ENCODE measurements at places on chromosomes 2 and 18.

DNA sequence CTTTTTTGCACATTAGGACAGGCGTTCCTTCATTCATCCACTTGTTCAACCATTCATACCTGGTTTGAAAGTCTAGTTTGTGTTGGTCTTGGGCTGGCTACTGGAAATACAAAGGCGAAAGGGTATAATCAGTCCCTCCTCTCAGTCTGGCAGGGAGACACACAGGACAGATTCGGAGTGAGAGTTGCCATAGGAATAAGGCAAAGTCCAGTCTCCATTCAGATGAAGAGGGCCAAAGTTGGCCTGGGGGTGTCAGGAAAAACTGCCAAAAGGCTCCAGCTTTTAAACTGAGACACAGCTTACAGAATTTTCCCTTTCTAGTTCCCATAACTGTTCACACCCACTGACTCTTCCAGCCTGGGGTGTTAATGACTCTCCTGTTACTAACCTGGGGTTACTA is 96.3 kb upstream of the AQP4 start:
- no peak for DNase-seq

GRCh38 chr2:65320042-65320725 is 92.6 kb downstream of the ACTR2 start:
- DNase-seq, result no peak

GRCh38 chr2:50769406-50770181 is 262.3 kb downstream of the NRXN1 start:
- DNase-seq, result no peak

- no peak for DNase-seq
These were observed 683 bp downstream of the MBOAT2 start for GRCh38 chr2:9002637-9003365.

DNA sequence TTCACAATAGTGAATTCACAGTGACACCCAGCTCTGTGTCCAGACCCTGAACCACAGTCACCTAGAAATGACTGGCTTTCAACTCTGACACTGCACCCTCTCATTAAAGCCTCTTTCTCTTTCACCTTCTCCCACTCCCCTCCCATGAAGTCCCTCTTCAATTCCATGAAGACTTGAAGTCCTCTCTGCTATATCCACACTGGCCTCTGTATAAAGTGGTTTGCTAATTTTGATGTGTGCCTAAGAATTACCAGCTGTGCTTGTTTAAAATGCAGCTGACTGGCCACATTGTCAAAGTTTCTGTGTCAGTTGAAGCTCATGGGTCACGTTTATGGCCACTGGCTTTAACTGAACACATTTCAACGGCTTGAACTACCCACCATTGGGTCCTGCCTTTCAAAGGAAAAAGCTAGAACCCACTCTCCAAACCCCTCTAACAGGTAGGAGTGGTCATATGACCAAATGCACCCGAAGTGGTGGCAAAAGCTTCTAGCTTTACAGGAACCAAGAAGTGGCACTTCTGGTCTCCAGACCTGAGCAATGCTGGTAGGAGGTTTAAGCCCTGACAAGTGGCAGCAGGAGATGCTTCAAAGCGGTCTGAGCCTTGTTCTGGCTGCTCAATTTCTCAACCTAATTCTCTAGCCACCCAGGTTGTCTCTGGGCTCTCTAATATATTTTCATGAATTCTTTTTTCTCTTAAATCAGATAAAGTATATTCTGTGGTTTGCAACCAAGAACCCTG is 34.2 kb downstream of the B4GALT6 start:
- DNase-seq, result no peak

DNA sequence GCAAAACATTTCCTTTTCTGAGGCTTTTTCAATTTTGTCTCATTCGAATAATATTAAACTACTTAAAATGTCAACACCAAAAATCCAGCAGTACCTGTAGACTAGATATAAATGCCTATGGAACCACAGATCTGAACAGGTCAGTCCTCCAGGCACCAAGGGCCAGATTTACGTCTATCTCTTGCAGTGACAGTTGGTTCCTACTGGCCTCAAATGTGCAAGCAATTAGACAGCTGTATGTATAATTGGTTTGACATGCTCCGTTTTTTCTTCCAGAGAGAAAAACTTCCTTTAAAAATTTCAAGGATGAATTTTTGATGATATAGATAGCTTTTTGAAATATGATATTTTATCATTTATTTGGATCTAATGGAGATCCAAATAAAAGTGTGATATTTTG is 443.8 kb upstream of the POU3F3 start:
- no peak for DNase-seq

DNA sequence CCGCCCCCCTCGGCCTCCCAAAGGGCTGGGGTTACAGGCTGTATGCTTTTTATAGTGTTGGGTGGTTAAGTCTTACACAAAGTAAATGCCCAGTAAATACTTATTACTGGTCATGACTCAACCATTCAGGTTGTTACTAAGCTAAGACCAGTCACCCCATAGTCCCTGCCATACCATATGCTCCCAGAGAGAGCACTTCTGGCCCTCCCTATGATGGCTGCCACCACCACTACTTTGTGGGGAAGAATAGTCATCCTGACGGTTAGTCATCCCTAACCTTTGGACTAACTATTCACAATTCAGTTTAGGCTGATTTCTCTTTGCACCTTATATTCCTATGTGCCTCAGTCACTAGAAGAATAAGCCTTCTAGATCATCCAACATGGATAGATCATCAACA is 42.0 kb upstream of the MSH2 start:
- no peak for DNase-seq

GRCh38 chr2:239958473-239958765 is 66.7 kb downstream of the NDUFA10 start:
- DNase-seq, result no peak

DNA sequence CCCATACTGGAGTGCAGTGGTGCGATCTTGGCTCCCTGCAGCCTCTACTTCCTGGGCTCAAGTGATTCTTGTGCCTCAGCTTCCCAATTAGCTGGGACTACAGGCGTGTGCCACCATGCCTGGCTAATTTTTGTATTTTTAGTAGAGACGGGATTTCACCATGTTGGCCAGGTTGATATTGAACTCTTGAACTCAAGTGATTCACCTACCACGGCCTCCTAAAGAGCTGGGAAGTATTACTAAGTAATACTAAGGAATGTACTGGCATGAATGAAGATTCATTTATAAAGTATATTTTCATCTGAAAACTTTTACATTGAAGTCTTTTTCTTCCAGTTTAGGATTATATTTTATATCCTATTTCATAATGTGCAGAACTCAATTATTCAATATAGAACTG is 38.1 kb downstream of the NUP35 start:
- DNase-seq, result no peak

GRCh38 chr18:69123421-69123820 is 277.3 kb upstream of the DOK6 start:
- no peak for DNase-seq

GRCh38 chr2:20597860-20598183 is 53.1 kb downstream of the HS1BP3 start:
- DNase-seq, result no peak

GRCh38 chr18:8091035-8091434 is 518.2 kb upstream of the RAB12 start:
- DNase-seq, result no peak

DNA sequence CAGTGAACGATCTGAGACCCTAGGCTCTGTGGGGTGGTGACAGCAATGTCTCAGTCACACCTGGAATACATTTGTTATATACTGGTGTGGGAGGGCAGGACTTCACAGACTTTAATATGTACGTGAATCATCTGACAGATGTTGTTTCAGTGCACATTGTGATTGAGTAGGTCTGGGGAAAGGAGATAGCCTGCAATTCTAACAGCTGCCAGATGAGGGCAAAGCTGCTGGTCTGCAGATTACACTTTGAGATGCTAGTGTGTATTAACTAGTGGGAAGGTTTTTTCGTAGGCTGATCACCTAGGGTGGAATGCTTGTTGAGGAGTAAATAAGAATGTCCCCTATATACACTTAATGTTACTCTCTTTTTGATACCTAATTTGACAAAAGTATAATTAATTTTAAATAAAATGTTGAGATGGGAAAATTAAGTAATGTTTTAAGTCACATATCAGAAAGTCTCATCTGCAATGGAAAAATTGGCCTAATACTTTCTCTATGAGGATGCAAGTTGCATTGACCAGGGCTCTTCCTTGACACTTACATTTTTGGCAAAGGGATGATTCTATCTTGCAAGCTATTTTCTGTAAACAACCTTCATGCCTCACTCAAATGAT is 496.9 kb upstream of the HNMT start:
- no peak for DNase-seq

GRCh38 chr2:157059036-157059435 is 198.5 kb upstream of the GALNT5 start:
- DNase-seq, result no peak

DNA sequence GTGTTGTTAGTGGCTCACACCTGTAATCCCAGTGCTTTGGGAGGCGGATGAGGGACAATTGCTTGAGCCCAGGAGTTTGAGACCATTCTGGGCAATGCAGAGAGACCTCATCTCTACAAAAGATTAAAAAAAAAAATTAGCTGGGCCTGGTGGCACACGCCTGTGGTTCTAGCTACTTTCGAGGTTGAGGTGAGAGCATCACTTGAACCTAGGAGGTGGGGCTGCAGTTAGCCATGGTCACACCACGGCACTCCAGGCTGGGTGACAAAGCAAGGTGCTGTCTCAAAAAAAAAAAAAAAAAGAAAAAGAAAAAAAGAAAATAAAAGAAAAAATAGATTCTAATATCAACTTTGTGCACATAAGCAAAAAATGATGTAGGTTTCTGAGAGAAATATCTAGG is 1492.5 kb upstream of the TMEFF2 start:
- DNase-seq, result no peak

GRCh38 chr2:149732730-149733290 is 145.2 kb upstream of the MMADHC start:
- no peak for DNase-seq

GRCh38 chr2:24169023-24169422 is 5.8 kb upstream of the FAM228A start:
- no peak for DNase-seq

GRCh38 chr18:12574494-12575185 is 83.3 kb downstream of the SPIRE1 start:
- no peak for DNase-seq

DNA sequence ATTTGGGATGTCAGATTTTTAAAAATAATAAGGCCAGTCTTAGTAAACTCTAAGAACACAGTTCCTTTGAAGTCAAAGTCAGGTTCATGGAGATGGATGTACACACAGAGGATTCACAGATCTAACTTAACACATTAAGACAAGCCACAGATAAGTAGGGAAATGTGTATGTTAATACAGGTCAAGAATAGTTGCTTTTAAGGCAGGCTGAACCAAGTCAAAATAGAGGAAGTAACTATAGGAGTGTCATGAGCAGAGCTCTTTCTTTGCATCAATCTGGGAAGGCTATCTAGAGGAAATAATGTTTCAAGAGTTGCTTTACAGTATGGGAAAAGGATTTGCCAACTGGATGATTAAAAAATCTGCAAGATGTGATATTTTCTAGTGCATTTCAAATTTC is 128.0 kb upstream of the FBXO11 start:
- no peak for DNase-seq

GRCh38 chr2:150028322-150028721 is 440.7 kb upstream of the MMADHC start:
- no peak for DNase-seq

DNA sequence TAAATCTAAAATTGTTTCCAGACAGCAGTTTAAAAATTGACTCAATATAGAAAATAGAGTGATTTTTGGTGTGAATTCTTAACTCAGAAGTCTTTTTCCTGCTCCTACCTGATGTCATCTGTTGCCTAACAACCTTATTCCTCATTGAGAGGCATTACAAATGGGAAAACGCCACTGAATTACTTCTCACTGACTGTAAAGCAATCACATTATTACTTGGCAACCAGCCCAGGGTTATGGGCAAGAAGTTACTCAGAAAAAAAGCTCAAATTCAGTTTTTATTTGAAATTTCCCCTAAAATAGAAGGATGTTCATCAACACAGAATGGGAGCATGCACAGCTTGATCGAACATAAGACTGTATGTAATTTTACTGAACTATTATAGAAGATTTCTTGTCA is 201.8 kb upstream of the GULP1 start:
- DNase-seq, result no peak

- DNase-seq, result no peak
These were observed 37.3 kb downstream of the CYRIA start for GRCh38 chr2:16628314-16628713.

DNA sequence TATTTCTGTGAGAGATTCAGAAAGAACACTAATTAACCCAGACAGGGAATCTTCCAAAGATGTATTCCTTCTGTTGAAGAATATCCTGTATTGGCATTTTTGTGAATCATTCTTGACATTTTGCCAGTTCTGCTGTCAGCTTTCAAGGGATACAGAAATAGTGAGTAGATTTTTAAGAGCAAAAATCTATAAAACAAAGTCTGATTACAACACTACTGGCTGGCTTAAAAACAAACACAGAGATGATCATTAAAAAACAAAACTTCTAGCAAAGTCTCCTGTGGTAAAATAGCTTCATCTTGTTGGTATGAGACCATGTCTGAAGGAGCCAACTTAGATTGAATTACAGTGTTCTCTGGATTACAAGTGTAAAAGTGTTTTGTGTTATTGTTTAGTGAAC is 866.3 kb upstream of the KLHL29 start:
- no peak for DNase-seq

- no peak for DNase-seq
These were observed 1785.0 kb upstream of the LRRTM1 start for GRCh38 chr2:82089518-82089917.

DNA sequence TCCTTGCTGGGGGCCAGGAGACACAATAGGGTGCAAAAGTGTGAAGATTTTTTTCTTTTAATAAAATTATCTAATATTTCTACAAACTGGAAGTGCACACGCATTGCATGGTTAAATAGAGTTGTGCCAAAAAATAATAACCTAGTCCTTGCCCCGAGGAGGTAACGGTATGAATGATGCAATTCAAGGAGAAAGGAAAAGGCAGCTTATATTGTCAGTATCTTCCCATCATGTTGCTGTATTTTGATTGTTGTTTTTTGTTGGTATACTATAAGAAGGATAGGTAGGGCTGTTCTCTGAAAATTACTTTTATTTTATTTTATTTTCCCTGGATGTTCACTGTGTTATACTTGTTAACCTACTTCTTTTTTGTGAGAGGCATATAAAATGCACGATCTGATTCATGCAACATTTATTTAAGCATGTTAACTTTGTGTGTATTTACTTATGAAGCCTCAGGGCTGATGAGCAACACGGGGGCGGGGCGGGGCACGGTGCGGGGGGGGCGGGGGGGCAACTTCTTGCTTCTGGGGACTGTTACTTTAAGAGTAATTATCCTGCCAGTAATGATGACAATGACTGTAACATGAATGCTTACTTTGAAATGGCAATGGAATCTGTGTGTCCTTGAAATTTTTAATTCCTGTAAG is 118.6 kb downstream of the AQP4 start:
- DNase-seq, result no peak

GRCh38 chr2:223947711-223948205 is 2.6 kb upstream of the WDFY1 start:
- DNase-seq, result no peak

GRCh38 chr2:66508484-66509071 is 73.7 kb downstream of the MEIS1 start:
- DNase-seq, result no peak

DNA sequence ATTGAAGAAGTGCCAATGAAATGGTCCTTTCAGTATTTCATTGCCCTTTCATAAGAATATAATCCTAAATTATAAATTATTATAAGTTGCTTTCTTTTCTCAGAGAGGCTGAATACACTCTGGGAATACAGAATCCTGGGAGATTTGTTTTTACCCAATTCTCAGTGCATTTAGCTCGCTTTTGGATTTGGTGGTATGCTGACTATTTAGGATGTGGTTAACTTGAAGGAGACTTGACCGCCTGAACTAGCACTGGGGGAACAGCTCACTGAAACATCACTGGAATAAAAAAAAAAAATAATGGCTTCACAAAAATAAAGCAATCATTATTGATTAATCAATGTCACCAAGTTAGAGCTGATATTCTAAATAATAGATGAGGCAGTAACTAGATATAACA is 10.2 kb downstream of the TNFAIP6 start:
- no peak for DNase-seq

All from stimulated activated CD4-positive, alpha-beta T cell treated with anti-CD3 and anti-CD28 coated beads, TNF-alpha, amount 100 ng/mL, for 4 hours (primary cell).